Chondrocyte (in vitro differentiated cells): ENCODE measurements at places on chromosomes 12 and 14.

- DNase-seq, result no peak
Measured at GRCh38 chr12:114226241-114226928, 179.6 kb downstream of the TBX5 start.

DNA sequence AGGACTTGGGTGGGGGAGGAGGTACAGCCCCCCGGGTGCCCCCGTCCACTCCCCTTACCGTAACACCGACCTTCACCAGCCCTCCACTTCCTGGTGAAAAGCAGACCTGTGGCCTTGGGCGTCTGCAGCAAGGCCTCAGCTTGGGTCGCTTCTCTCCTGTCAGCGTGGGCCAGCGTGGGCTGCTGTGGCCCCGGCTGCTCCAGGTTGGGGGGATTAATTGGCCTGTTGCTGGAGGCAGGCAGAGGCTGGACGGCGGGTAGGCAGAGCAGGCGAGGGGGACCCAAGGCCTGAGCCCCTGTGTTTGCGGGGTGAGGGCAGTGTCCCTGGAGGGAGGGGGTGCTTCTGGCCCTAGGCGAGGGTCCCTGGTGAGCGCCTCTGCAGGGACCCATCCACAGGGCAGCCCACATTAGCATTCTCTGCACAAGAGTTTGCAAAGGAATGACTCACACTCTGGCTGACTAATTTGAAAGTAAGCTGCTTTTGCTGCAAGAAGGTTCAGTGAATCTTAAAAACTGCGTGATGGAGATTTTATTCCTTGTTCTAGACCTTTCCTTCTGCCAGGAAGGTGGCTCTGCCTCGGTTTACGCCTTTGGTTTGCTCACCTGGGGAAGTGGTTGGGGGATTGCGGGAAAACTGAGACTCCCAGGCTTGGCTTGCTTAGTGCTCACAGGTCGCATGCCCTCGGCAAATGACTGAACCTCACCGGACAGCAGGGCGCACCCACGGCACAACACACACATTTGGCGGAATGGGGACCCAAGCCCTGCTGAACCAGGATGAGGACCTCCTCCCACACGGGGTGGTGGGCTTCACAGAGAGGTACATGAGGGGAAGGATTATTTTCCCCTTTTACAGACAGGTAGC is 37.9 kb upstream of the DLK1 start:
- no peak for DNase-seq

DNA sequence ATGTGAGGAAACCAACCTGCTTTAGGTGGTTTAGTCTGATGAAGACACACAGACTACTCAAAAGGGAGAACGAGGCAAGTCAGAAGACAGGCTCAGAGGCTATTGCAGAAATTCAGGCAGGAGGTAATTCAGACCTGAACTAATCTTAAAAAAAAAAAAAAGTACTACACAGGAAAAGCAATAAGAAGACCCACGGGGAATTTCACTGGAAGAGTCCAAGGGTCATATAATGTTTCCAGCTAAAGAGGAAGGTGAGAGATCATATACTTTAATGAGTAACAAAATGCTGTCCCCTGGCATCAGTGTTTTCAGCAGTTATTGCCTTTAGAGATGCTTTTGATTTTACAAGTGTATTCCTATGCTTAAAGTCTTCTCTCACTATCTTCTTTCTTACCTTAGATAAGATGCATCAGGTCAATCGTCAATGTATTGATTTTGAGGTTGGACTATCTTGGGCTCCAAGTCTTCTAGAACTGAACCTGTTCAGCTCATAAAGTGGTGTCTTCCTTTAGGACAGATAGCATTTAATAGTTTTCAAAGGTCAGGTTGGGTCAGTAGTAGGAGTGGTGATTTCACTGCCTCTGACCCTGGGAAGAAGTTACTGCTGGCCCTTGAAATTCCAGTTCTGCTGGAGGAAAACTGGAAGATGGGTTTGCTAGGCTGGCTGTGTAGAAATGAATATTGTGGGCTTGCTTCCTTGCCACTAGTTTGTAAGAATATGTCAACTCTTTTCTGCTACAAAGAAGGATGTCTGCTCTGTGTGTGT is 60.0 kb downstream of the FAR2 start:
- DNase-seq, result no peak

- DNase-seq, result no peak
Measured at GRCh38 chr14:58733451-58734208, 95.9 kb downstream of the DACT1 start.

- no peak for DNase-seq
Measured at GRCh38 chr12:68189821-68190242, 30.3 kb upstream of the IFNG start.

DNA sequence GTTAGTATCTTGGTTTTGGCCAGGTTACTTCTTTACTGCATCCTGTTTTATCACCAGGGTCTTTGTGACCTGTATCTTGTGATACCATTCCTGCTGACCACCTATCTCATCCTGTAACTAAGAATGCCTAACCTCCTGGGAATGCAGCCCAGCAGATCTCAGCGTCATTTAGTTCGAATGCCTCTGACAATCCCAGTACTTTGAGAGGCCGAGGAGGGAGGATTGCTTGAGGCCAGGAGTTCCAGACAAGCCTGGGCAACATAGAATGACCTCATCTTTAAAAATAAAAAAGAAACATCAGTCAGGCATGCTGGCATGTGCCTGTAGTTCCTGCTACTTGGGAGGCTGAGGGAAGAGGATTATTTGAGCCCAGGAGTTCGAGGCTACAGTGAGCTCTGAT is 206.5 kb downstream of the SUDS3 start:
- DNase-seq, result no peak

- DNase-seq, result peak; percentile 55
Measured at GRCh38 chr12:132460571-132460970, 29.4 kb upstream of the FBRSL1 start.

DNA sequence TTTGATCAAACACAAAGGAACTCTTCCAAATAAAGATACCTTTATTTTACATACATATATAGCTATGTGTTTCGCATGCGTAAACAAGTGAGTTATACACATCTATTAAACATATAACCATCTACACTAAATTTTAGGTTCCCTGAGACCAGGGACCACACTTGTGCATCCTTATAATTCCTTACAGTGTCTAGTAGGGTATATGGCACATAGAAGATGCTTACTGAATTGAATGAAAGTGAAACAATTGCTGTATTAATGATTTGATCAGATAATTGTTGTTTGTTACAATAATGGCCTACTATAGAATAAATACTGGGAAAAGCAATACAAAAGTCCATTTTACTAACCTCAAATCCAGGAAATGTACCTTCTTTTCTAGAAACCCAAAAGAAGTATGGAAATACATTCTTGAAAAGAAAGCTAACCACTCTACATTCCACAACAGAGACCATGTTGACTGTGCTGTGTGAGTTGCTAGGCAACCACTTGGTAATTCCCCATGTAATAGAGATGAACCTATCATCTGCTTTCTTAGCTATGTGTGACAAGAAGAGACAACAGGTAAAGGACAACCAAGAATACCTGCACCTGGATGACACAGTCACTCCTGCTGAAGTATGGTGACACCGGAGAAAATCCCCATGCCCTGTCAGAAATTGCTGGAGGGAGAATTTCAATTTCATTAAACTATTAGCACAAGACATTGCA is 11.9 kb upstream of the CIPC start:
- no peak for DNase-seq

DNA sequence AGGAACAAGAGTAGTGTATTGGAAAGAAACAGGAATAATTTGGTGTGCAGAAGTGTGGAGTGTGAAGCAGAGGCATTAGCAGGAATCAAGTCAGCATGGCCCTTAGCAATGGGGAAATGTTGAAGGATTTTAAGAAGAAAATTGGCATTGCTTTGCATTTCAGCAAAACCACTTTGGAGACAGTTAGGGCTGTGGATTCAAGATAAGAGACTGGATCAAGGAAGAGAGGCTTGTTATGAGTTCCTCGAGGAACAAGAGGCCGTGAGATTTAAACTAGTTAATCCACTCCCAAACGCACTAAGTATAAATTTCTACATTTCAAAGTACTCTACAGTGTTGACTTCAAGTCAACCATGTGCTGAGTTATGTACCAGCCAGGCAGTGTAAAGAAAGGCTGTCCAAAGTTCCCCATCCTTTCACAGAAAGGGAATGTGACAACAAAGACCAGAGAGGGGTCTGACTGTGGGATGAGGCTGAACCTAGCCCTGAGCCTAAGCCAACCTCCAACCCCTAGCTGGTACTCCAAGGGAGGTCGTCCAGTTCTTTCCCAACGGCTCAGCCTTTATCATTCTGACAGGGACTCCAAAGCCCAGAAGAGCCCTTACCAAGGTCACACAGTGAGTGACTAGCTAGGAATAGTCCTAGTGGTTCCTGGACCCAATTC is 91.2 kb upstream of the BMP4 start:
- DNase-seq, result no peak

DNA sequence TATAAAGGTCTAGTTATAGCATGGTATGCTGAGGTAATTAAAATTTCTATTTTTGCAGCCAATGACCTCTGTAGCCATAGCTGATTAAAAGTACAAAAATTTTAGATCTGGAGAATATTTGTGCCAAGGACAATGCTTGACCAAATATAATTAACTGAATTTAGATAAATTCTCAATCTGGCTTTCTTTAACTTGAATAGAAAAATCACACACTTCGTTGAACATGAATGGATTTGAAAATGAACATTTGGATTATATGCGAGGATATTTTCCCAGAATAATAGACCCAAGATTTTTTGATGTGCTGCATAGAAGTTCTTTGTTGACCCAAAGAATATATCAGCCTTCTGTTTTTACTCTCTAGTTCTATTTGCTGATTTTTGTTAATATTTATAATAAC is 38.4 kb upstream of the G2E3 start:
- no peak for DNase-seq

- DNase-seq, result no peak
Measured at GRCh38 chr14:58977366-58977765, 211.1 kb upstream of the DAAM1 start.

GRCh38 chr14:33602396-33602795 is 348.5 kb downstream of the EGLN3 start:
- no peak for DNase-seq

DNA sequence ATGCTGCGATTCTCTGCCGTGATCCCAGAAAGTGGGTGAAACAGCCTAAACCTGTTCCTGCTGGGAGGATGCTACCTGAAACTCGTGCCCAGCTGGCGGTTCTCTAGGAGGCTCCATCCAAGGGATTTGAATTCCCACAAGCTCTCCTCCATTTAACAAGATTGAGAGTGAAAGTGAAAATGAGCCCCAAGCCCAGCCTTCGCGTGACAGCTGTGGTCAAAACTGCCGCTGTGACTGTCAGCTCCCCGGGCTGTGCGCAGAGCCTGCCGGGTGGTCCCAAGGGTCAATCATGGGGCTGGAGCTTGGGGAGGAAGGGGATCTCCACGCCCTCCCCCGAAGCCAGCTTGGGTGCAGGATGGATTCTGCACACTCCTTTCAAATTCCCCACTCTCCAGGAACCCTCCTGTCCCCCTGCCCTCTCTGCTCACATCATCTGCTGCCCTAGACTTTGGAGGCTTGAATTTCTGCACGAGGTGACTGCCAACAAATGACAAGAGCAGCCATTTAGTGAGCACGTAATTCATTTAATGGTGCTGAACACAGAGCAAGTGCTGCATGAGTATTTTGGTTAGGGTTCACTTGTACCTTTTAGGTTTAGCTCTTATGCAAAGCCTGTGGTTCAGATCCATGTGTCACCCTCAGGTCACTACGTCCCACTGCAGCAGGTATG is 5.3 kb downstream of the ASB2 start:
- DNase-seq, result no peak

DNA sequence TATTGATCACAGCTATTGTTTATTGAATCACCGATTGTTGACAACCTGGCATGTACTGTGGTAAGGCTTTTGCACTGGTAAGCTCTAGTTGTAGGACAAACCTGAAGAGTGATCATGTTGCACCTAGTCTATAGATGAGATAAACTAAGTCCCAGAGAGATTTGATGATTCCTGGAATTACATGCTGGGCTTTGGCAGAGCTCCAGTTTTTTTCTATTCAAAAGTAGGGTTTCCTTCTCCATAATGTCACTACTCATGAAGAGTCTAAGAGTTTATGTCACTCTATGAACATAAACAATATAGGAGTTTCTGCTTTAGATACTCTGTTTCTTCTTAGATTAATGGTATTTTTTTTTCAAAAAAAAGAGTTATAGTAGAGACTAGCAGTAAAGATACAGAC is 72.0 kb downstream of the BMP4 start:
- no peak for DNase-seq

DNA sequence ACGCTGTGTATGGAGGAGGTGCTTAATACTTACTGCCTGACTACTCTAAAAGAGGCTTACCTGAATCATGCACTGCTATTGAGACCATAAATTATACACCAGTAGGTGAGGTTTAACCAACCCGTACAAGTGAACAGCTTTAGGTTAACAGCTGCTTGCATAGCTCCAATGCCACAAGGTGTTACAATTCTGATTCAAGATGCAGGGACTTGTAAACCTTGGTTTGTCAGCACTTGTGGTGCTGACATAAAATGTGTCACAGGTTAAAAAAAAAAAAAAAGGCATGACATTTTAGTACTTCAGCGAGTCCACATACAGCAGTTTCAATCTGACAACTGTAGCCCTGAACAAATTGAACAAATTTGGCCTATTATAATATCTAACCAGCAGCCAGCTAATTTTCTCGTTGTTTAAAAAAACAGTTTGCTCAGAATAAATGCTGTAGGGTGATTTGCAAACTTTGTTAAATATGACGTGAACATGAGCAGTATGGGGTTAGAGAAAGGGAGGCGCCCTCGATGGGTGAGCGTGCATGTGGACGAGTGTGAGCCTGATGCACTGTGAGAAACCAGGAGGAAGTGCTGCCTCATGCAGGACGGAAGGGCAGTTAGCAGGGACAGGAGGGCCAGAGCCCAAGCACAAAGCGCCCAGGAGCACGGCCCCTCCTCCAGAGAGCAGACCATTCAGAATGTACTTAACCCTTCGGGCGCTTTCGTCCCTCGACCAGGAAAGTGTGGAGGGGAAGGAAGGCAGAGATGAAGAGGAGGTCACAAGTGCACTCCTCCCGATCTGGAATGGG is 44.7 kb downstream of the TCHP start:
- DNase-seq, result no peak

GRCh38 chr14:84807673-84808072 is 722.3 kb upstream of the FLRT2 start:
- no peak for DNase-seq

DNA sequence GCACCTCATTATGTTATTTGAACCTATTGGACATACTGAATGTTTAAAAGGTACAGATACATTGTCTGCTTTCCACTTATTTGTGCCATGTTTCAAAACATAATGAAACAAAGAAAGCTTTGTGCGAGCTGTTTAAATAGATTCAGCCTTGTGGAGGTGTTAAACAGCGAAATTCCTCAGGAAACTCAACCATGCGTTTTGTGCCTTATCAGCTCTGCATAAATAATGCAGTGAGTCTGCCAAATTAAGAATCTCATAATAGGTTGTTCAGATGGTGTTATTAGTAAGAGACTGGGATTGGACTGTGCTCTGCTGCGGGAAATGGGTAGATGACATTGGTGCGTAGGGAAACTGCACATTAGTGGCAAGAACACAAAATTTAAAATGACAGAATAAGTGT is 163.7 kb upstream of the CLEC14A start:
- DNase-seq, result no peak

GRCh38 chr14:85461432-85462133 is 68.4 kb upstream of the FLRT2 start:
- no peak for DNase-seq

- no peak for DNase-seq
Measured at GRCh38 chr12:14618983-14619382, 51.3 kb upstream of the PLBD1 start.

GRCh38 chr14:37589715-37590427 is 5.2 kb downstream of the FOXA1 start:
- DNase-seq, result no peak
